ENCODE measurements at places on chromosomes 12 and 14.

- DNase-seq: no peak
- no peaks in the 10 kb centered on the region for H3K36me3 ChIP-seq
- H3K27ac ChIP-seq: no peak overlapping the region
- H3K4me1 ChIP-seq: no peaks in the 10 kb centered on the region
- H3K27me3 ChIP-seq: no peaks in the 10 kb centered on the region
Measured at GRCh38 chr12:127280393-127281275, 986.3 kb upstream of the TMEM132C start.

GRCh38 chr12:92690601-92691000, 12.2 kb upstream of the PLEKHG7 start:
- no peak overlapping the region for H3K4me3 ChIP-seq
- H3K27ac ChIP-seq: no peak overlapping the region
- H3K36me3 ChIP-seq: no peaks in the 10 kb centered on the region
- no peak for DNase-seq
- no peaks in the 10 kb centered on the region for H3K4me1 ChIP-seq
- no peaks in the 10 kb centered on the region for H3K27me3 ChIP-seq

DNA sequence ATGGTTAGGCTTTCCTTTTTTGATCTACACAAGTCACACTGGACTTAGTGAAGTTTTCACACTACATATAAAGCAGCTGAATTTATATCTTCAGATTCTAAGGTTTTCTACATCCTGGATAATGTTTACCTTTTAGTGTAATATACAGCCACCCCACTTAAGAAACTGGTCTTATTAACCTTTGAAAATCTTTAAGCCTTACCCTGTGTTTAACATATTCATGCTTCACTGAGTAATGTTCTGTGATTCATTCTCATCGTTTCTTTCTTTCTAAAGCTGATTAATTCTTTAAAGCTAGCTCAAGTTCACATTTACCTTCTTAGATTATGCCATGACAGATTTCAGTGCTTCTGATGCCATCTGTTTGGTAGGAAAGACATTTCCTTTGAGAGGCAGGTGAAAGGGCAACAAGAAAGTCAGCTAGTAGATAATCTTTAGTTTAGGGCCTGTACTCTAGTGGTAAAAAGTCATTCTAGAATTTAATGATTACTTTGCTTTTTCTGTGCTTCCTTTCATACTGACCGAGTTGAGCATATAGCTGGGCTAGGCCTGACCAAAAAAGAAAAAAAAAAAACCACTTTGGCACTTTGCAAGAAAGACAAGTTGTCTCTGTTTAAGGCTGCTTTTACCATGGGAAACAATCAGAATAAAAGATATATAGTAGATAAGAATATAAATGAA, 690.9 kb upstream of the FBXO33 start:
- H3K4me1 ChIP-seq: no peaks in the 10 kb centered on the region
- H3K27me3 ChIP-seq: no peaks in the 10 kb centered on the region
- H3K36me3 ChIP-seq: no peaks in the 10 kb centered on the region
- H3K4me3 ChIP-seq: no peak overlapping the region

GRCh38 chr14:78933166-78933565, 763.0 kb downstream of the NRXN3 start:
- H3K27ac ChIP-seq: no peak overlapping the region
- DNase-seq: no peak
- no peaks in the 10 kb centered on the region for H3K27me3 ChIP-seq
- H3K4me3 ChIP-seq: no peak overlapping the region

DNA sequence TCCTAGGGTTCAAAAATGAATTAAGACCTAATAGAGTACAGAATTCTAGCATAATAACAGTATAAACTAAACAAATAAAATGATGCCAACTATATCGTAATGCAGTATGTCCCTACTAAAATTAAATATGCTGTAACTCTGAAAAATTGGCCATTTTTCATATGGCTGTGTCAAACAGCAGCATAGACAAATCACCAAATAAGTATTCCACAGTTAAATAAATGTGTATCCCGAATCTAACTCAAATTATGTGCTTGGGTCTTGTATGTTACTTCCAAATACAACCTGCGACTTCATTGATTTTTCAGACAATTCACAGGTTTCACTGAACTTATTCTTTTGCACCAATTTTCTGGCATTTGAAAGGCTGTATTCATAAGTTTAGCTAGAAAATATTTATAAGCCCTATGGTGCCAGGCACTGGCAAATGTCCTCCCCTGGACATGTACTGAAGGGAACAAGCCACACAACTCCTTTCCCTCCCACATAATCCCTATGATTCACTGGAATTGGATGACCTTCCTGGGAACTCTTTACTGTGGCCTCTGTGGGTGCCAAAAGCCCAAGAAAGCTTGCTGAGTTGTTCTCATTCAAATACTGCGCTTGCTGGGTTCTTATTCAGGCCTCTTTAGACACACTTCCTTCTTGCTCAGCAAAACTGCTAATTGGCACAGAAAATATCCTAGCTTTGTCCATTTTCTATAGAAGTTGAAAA, 108.8 kb downstream of the KITLG start:
- H3K27ac ChIP-seq: peak overlapping the region; percentile 18
- no peaks in the 10 kb centered on the region for H3K36me3 ChIP-seq
- H3K4me1 ChIP-seq: peaks cover 26% of the 10 kb centered on the region
- DNase-seq: peak; percentile 64
- no peak overlapping the region for H3K4me3 ChIP-seq
- no peaks in the 10 kb centered on the region for H3K27me3 ChIP-seq

GRCh38 chr14:71142375-71143038, 235.2 kb downstream of the PCNX1 start:
- no peaks in the 10 kb centered on the region for H3K4me1 ChIP-seq

GRCh38 chr12:402029-402389, 565 bp downstream of the CCDC77 start:
- H3K27me3 ChIP-seq: no peaks in the 10 kb centered on the region
- DNase-seq: no peak
- H3K4me1 ChIP-seq: no peaks in the 10 kb centered on the region
- peak overlapping the region; percentile 50 for H3K4me3 ChIP-seq
- peak overlapping the region; percentile 82 for H3K27ac ChIP-seq
- H3K36me3 ChIP-seq: no peaks in the 10 kb centered on the region

DNA sequence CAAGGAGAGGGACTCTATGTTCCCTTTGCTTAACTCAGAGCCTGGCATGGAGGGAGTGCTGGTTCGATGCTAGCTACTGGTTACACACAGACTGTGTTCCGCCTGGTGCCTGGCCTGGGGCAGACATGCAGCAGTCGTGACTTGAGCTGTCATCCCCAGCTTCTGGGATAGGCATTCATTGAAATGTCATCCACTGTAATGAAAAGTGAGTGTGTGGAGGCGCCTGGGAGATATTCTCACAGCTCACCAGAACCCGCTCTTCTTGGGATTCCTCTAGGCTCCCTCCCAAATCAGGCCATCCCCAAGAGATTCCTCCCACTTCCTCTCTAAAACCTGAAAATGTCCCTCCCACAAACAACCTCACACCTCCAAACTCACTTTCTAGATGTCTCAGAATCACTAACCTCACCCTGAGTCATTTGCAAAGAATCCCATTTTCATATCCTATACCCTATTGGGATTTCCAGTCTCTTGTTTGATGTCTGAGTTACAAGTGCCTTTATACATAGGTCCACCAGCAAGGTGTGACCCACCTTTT, 82.8 kb downstream of the CRACR2A start:
- no peak overlapping the region for H3K27ac ChIP-seq
- H3K4me1 ChIP-seq: peaks cover 8% of the 10 kb centered on the region
- H3K4me3 ChIP-seq: no peak overlapping the region
- no peak for DNase-seq

Measured in sigmoid colon (tissue), 7 donors.